NCI-H2227 treated with DMSO at 0.1 percent for 48 hours (cell line): ENCODE measurements at places on chromosomes 5 and 9.

DNA sequence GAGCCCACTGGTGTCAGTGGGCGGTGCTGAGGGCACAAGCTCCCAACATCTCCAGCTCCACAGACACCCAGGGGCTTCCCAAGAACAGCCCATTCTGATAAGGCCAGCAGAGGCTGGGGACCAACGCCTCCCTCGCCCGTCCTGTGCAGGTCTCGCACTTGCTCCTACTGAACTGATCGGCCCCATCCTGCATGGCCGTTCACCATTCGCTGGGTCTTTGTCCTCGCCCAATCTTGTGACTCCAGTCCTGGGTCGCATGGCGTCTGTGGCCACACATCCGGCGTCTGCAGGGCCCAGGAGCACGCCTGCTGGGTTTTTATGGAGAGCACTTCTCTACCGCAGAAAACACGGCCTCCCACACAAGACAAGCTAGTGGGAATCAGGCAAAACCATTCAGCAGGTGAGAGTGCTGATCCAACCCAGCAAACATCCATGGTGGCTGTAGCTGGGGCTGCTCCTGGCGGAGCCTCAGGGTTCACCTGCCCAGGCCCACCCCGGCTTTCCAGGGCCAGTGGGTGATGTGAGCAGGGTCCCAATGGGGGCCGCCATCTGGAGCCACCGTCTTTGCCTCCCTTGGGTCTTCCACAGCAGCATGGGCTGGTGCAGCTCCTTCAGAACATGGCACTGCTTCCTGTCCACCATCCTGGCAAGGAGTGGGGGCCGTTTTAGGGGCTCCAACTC is 7.4 kb downstream of the LRRC14B start:
- DNase-seq, result no peak

GRCh38 chr9:104604801-104605200 is 626 bp downstream of the OR13C2 start:
- DNase-seq, result no peak

DNA sequence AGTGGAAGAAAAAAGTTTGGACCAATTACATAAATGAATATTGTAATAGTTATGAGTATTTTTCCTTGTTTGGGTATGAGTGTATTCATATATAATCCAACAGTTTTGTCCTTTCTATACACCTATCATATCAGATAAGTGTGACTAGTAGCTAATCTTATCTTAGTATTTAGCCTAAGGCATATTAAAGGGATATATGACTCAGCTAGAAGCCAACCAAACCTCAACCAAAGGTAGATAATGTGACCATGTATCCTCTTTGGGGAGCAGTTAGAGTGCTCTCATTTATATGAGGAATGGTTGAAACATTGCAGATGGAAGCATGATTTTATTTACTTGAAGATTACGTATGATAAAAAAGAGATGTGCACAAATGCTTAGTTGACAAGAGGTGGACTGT is 370.0 kb upstream of the CTNND2 start:
- DNase-seq, result no peak

- DNase-seq, result no peak
These were observed 187.0 kb upstream of the S1PR3 start for GRCh38 chr9:88804254-88804596.

DNA sequence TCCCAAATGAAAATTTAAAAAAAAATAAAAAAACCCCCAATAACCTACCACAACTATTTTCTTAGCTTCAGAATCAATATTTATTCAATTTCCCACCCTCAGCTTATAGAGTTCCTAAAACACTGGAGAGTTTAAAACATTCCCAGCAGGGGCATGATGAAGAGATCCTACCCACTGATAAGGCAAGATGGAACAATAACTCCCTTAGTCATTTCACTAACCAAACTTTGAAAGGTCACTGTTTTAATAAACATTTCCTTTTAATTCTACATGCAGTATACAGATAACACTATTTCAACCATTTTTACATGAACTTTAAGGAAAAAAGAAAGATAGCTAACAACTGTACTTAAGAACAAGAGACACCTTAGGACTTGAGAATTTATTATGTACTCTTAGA is 34.9 kb upstream of the ACOT12 start:
- no peak for DNase-seq

DNA sequence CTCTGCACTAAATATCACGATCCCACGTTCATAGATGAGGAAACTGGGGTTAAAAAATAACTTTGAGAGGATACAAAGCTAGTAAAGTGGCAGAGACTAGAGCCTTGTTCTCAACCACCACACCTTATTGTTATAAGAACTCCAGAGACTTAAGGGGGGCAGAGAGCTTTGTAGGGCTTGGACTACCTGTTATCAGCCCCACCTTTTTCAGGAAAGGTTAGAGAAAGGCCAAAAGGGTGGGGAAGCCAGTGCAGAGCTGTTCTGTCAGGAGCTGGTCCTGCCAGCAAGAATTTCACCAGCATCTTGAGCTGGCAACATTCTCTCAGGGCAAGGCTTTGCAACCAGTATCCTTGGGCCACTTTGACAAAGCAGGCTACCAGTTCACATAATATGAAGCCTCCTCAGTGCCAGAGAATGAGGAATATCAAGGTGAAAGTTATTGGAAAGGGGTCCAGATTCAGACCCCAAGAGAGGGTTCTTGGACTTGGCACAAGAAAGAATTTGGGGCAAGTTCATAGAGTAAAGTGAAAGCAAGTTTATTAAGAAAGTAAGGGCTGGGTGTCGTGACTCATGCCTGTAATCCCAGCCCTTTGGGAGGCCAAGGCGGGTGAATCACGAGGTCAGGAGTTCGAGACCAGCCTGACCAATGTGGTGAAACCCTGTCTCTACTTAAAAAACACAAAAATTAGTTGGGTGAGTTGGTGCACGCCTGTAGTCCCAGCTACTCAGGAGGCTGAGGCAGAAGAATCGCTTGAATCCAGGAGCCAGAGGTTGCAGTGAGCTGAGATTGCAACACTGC is 66.2 kb upstream of the CLINT1 start:
- DNase-seq, result no peak
